ENCODE measurements at places on chromosomes 1 and 21.

- DNase-seq = no peak
These were observed 40.1 kb upstream of the MYSM1 start for GRCh38 chr1:58739856-58740466.

DNA sequence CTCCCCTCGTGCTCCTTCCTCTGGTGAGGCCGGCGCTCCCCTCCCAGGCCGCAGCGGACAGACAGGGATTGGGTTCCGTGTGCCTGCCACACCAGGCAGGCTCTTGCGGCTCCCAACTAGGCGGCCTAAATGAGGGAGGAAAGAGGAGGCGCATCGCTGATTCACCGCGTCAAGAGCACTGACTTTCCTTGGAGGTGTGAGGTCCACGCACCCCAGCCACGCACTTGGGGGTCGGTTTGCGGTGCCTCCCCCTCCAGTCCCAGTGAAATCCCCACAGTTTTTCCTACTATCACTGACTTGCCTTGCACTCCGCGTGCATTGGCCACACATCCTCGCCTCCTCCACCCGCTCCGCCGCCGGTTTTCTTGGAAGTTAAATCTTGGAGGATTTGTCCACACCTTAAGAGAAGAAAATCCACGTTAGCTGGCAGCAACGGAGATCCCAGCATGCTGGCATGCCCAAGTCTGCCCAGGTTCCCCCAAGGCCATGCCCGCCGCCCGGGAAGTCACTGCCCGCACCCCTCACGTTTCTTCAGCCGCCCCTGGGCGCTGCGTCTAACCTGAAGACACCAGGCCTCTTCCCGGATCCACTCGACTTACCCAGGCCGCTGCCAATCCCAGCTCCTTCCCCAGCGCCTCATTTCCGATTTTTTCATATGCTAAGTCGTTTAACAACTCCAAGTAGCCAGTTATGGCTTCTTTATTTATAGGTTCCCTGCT is 1.1 kb upstream of the FOXD3 start:
- DNase-seq = peak; percentile 53

- DNase-seq = no peak
These were observed 112.7 kb upstream of the JUN start for GRCh38 chr1:58896246-58897183.

- no peak for DNase-seq
These were observed 139.0 kb downstream of the SDCCAG8 start for GRCh38 chr1:243394601-243395464.

GRCh38 chr1:76084029-76084627 is 9.6 kb downstream of the ST6GALNAC3 start:
- DNase-seq = no peak

DNA sequence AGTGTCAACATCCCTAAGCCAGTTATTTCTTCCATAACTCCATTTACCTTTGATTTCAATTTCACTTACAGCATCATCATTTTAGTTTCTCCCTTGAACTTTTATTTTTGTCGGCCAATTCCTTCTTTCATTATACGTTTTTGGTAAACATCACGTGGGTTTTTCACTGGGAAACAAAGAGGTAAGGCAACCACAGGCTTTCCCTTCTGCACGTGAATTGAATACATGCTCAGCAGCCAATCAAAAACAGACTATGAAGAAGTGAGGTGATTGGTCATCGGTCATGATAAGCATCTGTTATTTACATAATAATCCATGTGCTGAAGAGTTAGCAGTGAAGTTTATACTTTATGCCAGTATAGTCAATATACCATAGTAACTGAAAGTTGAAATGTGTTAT is 98.7 kb downstream of the NCAM2 start:
- no peak for DNase-seq

Measured in ecto neural progenitor cell (in vitro differentiated cells).